Activated T-cell treated with anti-CD3 and anti-CD28 coated beads for 24 hours (primary cell): ENCODE measurements at places on chromosomes 7 and 10.

DNA sequence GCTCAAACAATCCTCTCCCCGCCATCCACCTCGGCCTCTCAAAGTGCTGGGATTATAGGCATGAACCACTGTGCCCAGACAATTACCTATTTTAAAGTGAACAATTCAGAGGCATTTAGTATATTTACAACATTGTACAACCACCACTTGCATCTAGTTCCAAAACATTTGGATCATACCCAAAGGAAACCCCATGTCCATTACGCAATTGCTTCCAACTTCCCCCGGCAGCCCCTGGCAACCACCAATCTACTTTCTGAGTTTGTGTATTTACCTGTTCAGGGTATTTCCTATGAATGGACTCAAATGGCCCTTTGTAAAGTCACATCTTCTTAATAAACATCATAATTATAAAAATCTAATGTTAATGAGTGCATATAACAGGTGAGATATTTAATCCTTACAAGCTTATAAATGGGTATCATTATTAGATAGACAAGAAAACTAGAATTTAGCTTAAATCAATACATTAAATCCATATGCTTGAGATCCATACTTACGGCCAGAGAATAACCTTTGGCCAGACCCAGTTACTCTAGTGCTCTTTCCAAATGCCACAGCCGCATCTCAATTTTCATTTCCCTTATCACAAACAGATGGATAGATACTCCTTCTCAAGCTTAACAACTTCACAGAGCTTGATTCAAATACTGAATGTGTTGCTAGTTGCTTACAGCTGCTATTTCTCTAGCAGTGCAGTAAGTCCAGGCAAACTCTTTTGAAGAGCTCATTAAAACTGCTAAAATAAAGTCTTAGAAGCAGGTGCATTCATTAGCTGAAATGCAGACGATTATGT, 133.4 kb upstream of the MKLN1 start:
- DNase-seq, result no peak

DNA sequence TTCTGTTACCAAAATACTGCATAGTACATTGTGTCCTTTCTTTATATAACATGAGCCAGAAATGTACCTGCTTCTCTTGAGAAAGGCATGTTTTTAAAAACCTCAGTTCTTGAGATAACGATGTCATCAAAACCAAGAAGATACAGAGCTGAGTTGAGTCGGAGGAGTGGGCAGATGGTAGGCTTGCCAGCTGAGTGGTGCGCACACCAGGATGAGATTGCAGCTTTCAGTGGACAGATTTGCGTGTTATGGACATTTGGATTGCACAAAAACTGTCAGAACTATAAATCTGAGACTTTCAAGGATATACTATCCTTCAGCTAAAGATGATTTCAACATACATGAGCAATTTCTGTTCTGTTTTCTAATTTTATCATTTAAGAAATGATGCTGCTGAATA, 25.0 kb downstream of the PRKAR2B start:
- DNase-seq, result no peak

DNA sequence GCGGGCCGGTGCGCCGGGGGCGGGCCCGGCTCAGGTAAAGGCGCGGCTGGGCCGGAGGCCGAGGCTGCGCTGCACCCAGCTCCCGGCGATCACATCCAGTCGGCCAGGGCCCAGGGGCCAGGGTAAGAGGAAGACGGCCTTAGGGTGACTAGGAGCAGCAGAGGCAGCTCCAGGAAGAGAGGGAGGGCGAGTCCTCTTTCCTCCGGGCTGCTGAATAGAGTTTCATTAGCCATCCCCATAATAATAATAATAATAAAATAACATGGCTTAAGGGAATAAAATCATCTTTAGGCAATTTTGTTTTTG, 44.8 kb upstream of the CDK1 start:
- DNase-seq, result no peak

DNA sequence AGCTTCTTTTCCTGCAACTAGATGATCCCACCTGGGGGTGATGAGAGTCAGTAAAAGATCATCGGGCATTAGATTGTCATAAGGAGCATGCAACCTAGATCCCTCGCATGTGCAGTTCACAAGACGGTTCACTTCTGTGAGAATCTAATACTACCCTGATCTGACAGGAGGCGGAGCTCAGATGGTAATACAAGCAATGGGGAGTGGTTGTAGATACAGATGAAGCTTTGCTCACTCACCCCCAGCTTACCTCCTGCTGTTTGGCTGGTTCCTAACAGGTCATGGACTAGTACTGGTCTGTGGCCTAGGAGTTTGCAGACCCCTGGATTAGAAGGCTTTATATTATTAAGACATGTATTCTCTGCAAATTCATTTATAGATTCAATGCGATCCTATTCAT, 181.6 kb upstream of the MGMT start:
- DNase-seq, result no peak

GRCh38 chr7:100942045-100942774, 7.1 kb upstream of the MUC3A start:
- DNase-seq, result no peak

DNA sequence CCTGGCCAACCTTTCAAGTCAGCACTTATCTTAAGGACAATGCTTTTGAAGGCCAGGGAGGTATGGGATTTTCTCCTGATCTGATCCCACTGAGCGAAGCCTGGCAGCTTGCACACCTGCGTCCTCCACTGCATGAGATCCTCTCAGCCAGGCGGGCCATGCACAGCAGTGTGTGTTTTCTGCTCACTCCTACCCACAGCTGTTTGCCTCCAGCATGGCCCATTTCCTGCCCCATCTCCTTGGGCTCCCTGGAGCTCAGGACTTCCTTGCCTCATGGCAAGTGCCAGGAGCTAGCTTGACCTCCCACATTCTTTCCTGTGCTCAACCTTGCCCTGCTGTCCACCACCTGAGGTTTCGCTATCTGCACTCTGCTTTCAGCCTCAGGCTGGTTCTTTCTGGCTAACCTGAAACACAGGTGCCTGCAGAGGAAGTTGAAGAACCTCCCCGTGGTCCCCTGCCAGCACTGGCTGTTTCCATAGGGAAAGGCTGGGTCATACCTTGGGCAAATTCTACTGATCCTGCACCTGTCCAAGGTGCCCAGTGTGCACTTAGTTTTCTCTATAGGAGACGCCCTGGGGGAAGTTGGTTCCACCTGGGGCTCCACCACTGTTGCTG, 43.9 kb upstream of the EEPD1 start:
- no peak for DNase-seq

GRCh38 chr10:36766940-36767339, 358.5 kb upstream of the ANKRD30A start:
- DNase-seq, result no peak

- no peak for DNase-seq
Observed at GRCh38 chr10:63027531-63027930, 105.6 kb upstream of the NRBF2 start.

- DNase-seq, result no peak
Observed at GRCh38 chr7:391961-392524, 102.1 kb downstream of the FOXL3 start.

GRCh38 chr10:80452640-80453039, 1.5 kb upstream of the TSPAN14 start:
- no peak for DNase-seq

- no peak for DNase-seq
Observed at GRCh38 chr10:43979551-43979950, 330.9 kb upstream of the ZNF32 start.

- no peak for DNase-seq
Observed at GRCh38 chr10:13206546-13207443, 27.4 kb downstream of the UCMA start.

DNA sequence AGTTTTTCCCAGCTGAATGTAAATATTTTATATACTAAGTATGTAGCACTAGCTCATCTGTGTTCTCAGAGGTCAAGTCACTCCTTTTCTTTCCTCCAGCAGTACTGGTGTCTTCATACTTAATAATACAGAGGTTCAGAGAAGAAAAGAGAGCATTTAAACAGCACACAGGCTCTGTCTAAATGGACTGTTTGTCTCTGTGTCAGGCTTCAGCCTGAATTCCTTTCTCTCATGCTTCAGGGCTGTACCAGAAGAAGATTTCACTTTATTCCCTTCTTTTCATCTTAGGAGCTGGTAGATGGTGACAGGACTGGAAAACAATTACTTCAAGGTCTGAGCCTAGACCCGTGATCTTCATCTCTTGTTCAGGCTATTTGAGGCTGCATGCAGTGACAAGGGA, 51.4 kb upstream of the LYZL2 start:
- no peak for DNase-seq

DNA sequence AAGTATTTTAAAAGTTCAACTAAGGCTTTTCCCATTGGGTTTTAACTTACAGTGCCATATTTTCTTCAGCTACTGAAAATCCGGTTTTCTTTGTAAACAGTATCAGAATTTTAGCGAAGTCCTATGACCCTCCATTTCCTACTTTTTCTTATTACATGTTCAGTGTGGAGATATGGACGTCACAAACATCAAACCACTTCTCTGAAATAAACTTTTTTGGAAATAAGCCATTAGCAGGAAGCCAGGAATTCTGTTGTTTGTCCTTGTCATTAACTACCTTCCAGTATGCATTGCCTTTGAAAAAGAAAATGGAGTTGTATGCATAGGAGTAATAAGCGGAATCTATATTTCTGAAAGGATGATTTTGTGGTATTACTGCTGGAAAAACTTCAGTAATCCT, 9.1 kb downstream of the MMP21 start:
- no peak for DNase-seq

- no peak for DNase-seq
Observed at GRCh38 chr10:11437391-11438142, 173.9 kb downstream of the USP6NL start.

DNA sequence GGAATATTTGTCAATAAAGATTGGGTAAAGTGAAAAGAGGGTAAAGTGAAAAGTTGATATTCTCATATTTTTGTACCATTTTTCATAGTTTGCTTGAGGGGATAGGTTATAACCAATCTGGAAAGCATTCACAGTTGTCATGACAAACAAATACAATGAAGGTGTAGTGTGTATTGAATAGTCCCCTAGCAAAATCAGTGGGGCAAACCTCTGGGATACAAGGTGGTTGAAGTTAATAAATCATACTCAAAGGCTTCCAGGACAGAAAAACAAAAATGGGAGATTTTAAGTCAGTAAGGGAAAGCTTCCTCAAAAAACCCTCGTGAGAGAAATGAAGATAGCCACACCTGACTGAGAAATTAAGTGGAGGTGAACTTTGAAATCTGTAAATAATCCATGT, 39.4 kb downstream of the PHTF2 start:
- no peak for DNase-seq

GRCh38 chr7:39027491-39027890, 49.8 kb downstream of the POU6F2 start:
- no peak for DNase-seq

GRCh38 chr7:53470336-53470970, 435.0 kb downstream of the POM121L12 start:
- no peak for DNase-seq

DNA sequence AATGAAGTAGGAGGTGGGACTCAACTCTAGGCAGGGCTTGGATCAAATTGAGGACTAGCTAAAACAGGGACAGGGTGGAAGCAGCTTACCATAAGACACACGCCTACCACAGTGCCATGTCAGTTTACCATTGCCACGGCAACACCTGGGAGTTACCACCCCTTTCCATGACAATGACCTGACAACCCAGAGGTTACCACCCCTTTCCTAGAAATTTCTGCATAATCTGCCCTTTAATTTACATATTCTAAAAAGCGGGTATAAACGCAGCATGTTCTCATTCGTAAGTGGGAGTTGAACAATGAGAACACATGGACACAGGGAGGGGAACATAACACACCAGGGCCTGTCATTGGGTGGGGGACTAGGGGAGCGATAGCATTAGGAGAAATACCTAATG, 72.7 kb downstream of the GCC1 start:
- DNase-seq, result no peak

- DNase-seq, result no peak
Observed at GRCh38 chr7:155574556-155575290, 28.4 kb upstream of the CNPY1 start.

DNA sequence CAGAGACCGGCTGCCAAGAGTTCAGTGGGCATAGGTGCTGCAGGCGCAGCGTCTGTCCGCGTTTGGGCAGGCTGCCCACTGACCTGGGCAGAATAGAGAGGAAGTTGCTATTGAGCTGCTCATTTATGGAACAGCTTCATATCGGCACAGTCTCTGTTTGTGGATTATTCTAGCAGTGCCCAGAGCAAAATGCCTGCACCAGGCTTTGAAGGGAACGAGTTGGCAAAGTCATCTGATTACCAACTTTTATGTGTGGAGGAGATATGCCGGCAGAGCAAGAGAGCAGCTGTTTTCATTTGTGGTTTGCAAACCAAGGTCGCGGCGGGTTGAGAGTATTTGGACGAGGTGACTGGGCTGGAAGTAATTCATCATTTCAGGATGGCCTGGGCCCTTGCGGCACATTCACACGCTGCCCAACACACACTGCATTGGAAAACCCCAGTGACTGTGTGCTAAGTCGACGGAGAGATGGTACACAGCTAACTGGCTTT, 228.5 kb downstream of the TCERG1L start:
- no peak for DNase-seq

DNA sequence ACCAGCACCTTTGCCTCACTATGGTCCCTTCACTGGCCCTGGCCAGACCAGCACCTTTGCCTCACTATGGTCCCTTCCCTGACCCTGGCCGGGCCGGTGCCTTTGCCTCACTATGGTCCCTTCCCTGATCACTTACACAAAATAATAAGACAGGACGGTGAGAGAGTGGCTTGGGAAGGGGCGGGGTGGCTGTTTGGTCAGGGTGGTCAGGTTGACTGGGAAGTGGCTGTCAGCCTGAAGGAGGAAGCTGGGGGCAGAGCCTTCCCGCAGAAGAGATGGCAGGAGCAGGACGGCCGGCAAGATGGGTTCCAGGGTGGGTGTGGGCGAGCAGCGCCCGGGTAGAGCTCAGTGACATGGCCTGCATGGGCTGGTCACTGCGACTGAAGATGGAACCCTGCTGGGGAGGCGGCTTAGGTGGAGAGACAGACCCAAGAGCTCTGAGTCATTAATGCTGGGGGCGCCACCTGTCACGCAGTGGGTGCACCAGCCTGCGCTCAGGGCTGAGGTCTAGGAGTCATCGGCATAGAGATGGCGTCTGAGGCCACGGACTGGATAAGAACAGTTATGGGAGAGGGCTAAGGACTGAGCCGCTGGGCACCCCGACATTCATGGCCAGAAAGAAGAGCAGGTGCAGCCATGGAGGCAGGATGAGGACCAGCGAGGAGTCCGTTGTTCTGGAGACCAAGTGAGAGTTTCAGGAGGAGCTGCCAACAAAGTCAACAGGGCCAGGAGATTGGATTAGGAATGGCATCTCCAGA, 91.8 kb downstream of the CHST15 start:
- DNase-seq, result no peak

GRCh38 chr7:67716729-67717128, 720.1 kb downstream of the TYW1 start:
- DNase-seq, result no peak
